Activated CD4-positive, alpha-beta T cell treated with anti-CD3 and anti-CD28 coated beads, Interleukin-2, amount 10 ng/mL, durations not matched to agents 24 days and 14 days (primary cell): ENCODE measurements at places on chromosomes 1 and 21.
A peak's percentile ranks its signal among the peaks of the same experiment; 100 is the strongest.

GRCh38 chr1:84347932-84348555 is 46.5 kb downstream of the SAMD13 start:
- no peak for DNase-seq

GRCh38 chr1:30744060-30744756 is 13.4 kb downstream of the LAPTM5 start:
- peak; percentile 89 for DNase-seq

GRCh38 chr1:50936321-50936720 is 23.7 kb downstream of the FAF1 start:
- DNase-seq = no peak

DNA sequence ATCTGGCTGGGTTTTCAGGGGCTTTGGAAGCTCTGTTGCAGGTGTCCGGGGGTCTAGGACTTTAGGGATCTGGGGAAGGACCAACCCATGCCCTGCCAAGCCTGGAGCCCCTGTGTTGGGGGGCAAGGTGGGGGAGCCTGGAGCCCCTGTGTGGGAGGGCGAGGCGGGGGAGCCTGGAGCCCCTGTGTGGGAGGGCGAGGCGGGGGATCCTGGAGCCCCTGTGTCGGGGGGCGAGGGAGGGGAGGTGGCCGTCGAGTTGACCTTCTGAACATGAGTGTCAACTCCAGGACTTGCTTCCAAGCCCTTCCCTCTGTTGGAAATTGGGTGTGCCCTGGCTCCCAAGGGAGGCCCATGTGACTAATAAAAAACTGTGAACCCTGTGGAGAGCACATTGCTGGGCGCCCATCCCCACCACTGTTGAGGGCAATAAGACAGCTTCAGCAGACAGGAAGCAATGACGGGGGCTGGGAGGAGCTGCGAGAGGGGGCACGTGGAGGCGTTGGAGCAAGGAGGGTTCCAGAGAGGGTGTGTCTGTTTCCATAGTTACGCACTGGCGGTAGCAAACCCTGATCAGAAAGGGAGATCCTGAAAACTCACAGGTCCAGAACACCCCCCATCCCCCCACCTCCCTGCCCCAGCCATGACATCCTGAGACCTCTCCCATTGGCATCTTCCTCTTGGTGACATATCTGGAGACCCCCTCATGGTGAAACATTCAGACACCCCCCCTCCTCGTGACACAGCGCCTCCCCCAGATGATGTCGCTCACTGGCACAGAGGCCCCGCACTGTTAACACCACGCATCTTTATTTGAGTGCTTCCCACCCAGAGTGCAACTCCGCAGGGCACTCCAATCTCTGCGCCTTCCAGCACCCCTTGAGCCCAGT is 8.4 kb downstream of the MYBPH start:
- DNase-seq = no peak

GRCh38 chr1:24235921-24236788 is 49.1 kb upstream of the IFNLR1 start:
- DNase-seq = no peak

DNA sequence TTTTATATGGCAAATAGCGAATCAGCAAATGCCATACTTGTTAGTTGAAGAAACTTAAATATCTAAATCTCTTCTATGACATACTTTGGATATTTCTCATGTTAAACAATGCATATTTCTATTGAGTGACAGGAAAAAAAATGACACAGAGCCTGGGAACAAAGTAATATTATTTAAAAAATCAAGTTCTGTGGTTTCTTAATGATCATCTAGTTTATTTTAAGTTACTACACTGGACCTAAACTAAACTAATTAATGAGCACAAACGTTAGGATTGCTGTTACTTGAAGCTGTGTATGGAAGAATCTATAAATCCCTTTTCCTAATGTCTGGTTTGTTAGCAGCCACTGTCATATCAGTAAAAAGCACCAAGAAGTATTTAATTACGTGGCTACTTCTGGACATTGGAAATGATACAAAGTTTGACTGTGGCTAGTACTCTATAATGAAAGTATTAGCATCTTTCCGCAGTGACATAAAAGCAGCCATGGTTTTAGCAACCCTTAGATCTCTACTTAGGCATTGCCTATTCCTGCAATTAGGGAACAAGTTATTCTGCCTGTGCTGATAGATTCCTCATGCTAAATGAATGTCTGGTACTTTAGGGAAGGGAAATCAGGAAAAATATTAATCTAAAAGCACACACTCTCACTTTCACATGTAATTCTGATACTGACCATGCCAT is 981.7 kb upstream of the B3GALT2 start:
- no peak for DNase-seq

DNA sequence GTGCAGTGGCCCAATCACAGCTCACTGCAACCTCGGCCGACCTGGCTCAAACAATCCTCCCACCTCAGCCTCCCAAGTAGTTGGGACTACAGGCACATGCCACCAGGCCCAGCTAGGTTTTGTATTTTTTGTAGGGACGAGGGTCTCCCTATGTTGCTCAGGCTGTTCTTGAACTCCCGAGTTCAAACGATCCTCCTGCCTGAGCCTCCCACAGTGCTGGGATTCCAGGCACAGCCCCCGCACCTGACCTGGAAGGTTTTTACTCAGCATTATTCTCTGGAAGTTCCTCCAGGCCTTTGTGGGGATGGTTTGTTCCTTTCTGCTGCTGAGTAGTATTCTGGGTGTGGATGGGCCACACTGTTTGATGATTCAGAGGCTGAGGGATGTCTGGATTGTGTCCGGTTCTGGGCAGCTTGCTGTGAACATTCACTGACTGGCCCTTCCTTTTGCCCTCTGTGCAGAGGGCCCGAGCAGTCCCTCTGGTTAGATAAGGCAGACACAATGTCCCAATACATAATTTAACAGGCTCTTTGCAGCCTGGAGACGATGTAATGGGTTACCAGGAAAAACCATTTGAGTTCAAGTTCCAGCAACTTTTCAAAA is 6.0 kb upstream of the TRAPPC10 start:
- DNase-seq = no peak

- peak; percentile 70 for DNase-seq
Measured at GRCh38 chr1:52054496-52055065, 410 bp downstream of the TXNDC12 start.

DNA sequence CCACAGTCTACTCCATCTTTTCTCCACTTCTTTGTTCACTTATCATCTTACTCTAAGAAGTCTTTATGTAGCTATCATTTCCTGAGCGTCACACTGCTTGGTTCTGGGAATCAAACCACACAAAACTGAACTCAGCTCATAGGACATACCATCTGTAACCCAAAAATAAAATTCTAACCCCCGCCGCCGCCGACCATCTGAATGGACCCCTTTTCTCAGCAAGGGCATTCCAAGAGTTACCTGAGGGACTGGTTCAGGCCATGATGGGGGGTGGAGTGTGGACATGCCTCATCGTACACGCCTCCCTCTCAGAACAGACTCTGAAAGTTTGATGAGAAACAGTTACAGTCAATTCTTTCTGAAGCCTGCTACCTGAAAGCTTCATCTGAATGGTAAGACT is 12.6 kb upstream of the CHI3L2 start:
- DNase-seq = peak; percentile 87

- no peak for DNase-seq
Measured at GRCh38 chr1:17683598-17683997, 71.5 kb upstream of the ACTL8 start.

GRCh38 chr1:207812778-207813511 is 61.1 kb downstream of the CD46 start:
- DNase-seq = no peak

DNA sequence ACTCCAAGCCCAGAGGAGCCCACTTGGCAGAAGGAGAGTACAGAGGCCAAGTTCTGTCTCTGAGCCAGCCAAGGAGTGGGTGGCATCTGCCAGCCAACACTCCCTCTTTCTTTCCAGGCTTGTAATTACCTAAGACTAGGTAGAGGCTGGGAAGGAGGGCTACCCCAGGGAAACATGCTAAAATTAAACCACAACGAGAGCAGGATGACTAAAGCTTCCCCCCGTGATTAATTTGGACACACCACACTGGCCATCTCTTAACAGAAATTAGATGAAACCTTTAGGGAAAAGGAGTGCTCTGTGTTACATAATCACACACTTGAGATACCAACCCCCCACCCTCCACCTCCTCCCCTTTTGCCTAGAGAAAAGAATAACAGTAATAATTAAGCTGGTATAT is 102.1 kb upstream of the ZC3H12A start:
- DNase-seq = no peak

GRCh38 chr1:1419363-1419812 is 1.7 kb downstream of the ANKRD65 start:
- DNase-seq = no peak

DNA sequence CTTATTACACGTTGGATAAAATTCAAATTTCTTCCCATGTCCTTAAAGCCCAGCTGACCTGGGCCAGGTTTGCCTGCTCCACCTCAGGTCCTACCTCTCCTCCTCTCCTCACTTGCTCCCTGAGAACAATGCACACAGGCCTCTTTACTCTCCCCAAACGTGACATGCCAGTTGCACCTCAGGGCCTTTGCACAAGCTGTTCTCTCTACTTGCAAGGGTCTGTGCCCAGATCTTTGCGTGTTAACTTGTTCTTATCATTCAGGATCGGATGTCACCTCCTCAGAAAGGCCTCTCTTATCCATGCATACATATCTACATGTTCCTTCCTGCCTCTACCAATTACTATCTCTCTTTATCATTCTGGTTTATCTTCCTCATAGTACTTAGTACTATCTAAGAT is 14.7 kb upstream of the LEFTY1 start:
- DNase-seq = no peak

DNA sequence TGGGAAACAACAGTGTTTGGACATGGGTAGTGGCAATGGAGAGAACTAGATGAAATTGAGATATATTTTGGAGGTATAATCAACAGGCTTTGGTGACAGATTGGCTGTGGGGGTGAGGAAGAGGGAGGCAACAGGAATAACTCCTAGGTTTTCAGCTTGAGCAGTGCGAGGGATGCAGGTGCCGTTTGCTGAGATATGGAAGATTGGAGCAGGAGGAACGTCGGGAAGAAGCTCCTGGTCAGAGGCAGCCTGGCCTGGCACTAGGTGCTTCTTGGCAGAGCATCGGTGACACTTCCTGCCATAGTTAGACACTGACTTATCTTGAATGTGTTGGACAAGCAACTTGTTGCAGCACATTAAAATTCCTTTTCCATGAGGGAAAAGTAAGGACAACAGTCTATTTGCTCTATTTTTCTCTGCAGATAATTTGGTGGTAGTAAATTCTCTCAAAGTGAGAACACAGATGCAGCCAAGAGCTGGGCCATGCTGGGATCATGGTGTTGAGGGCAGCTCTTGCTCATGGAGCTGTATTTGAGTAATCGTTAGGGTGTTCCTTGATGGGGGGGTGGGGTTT is 21.5 kb upstream of the MYSM1 start:
- peak; percentile 34 for DNase-seq

DNA sequence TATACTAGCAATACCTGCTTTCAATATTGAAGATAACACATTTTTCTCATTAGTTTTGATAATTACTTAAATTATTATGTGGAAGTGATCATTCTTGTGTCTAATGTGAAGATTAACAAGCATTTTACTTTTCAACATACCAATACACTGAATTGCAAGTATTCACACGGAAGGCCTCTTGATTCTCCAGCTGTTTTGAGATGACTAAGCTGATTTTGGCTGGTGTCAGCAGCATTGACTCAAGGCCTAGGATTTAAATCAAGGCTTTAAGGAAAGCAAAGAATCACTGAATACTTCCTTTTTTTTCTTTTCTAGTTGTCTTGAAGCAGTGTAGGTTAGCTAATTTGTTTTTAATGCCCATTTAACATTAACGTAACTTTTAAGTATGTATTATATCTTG is 373.7 kb downstream of the SRGAP2C start:
- no peak for DNase-seq

DNA sequence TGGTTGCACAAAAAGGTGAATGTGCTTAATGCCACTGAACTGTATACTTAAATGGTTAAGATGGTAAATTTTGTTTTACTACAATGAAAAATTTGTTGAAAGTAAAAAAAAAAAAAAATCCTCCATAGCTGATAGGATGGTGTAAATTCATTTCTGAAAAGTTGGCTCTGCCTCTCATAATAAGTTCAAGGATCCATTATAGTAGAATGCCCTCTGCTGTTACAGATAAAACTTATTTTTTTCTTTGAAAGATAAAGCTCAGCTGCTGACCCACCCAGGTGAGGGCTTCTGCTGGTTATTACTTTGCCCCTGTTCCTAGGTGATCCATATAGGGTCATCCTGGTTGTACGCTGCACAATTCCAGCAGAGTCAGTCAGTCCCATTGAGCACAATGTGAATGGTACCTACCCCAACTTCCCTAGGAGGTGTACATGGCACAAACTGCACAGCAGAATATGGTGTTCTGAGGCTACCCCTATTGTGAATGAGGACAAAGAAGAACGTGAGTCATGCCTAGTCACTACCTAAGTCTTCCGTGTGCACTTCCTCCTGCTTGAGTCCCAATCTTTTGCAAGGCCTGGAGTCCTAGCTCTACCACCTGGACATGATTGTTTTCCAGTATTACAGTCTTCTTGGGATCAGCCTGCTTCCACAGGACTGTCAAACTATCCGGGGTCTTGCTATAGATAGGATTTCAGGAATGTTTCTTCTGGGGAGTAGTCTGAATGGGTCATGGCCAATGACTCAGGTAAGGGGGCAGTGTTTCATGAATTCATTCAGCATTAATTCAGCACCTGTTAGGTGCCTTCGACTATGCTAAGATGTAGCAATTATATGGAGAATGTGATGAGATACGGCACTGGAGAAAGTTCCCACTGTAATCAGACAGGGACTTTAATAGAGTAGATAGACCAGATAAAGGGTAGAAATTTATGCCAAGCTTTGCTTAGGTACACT is 20.8 kb upstream of the CD5L start:
- DNase-seq = peak; percentile 22

- DNase-seq = no peak
Measured at GRCh38 chr1:15946571-15947381, 29.1 kb downstream of the ZBTB17 start.

GRCh38 chr1:159746666-159747065 is 32.3 kb upstream of the CRP start:
- DNase-seq = no peak

- no peak for DNase-seq
Measured at GRCh38 chr1:155809088-155809487, 47.9 kb downstream of the GON4L start.

DNA sequence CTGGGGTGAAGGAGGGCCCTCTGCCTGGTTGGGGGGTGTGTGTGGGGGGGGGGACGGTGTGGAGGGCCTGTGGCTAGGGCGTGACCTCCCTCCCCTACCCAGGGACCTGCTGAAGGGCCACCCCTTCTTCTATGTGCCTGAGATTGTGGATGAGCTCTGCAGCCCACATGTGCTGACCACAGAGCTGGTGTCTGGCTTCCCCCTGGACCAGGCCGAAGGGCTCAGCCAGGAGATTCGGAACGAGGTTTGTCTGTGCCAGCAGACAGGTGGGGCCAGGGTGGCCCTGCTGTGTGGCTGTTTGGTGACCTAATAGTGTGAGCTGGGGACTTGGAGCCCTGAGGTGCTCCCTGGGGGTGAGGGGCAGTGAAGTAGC is 43.9 kb downstream of the COQ8A start:
- peak; percentile 50 for DNase-seq
